Stimulated activated CD4-positive, alpha-beta T cell treated with anti-CD3 and anti-CD28 coated beads, Interleukin-2, amount 100 ng/mL, for 48 hours (primary cell): ENCODE measurements at places on chromosomes 6 and 20.
A peak's percentile ranks its signal among the peaks of the same experiment; 100 is the strongest.

DNA sequence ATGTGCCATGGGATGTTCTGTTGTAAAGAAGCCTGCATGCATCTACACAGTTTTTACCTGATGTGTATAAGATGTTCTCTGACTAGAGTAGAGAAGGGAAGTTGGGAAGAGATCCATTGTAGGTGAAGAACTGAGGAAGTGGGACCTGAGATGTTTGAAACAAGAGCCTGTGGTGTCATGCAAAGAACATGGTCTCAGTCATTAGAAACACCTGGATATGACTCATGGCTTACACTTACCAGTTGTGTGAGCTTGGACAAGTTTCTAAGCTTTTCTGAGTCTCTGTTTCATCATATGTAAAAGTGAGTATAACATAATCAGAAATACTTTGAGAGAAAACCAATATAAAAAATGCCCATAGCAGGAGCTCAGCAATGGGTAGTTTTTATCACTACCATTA lies 51.9 kb upstream of the SEC63 start:
- no peak for DNase-seq

GRCh38 chr20:46463852-46464251 lies 49.5 kb downstream of the ZNF334 start:
- no peak for DNase-seq

GRCh38 chr6:7147051-7147671 lies 39.4 kb downstream of the RREB1 start:
- no peak for DNase-seq

- DNase-seq = no peak
Observed at GRCh38 chr6:84643778-84644177, 120.6 kb downstream of the TBX18 start.

GRCh38 chr6:38353310-38354036 lies 286.3 kb downstream of the BTBD9 start:
- no peak for DNase-seq

GRCh38 chr20:33005908-33006775 lies 1.4 kb upstream of the BPIFB2 start:
- DNase-seq = no peak

GRCh38 chr20:34215711-34216381 lies 25.4 kb upstream of the ASIP start:
- DNase-seq = peak; percentile 48

- DNase-seq = no peak
Observed at GRCh38 chr6:157614026-157614568, 208.9 kb upstream of the SNX9 start.

GRCh38 chr20:17177341-17177740 lies 49.5 kb upstream of the PCSK2 start:
- DNase-seq = no peak

DNA sequence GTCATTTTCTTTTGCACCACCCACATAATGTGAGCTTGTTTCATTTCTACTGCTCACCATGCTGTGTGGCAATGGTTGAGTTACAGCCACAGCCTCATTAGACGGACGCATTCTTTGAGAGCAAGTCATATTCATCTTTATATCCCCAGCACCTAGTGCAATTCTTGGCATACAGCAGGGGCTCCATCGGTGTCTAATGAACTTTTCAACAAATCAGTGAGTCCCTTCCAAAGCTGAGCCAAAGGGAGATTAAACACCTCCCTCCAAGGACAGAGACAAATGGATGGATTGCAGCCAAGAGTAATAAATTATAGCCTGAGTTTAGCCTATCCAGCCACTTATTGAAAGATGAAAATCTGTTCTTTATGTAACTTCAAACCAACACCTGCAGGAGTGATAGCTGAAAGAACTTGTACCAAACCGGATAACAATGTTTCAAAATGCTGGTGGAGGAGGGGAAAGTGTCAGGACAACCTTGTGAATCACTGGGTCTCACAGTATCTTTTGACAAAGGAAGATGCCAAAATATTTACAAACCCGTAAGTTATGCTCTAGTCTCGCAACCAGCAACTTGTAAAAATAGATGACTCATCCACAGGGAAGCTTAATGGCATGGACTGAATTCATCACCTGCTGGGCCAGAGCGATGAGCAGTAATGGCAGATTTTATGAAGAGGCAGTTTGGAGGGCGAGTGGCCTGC lies 139.0 kb downstream of the PXDC1 start:
- DNase-seq = no peak

GRCh38 chr6:35253249-35253648 lies 6.3 kb upstream of the ZNF76 start:
- no peak for DNase-seq

DNA sequence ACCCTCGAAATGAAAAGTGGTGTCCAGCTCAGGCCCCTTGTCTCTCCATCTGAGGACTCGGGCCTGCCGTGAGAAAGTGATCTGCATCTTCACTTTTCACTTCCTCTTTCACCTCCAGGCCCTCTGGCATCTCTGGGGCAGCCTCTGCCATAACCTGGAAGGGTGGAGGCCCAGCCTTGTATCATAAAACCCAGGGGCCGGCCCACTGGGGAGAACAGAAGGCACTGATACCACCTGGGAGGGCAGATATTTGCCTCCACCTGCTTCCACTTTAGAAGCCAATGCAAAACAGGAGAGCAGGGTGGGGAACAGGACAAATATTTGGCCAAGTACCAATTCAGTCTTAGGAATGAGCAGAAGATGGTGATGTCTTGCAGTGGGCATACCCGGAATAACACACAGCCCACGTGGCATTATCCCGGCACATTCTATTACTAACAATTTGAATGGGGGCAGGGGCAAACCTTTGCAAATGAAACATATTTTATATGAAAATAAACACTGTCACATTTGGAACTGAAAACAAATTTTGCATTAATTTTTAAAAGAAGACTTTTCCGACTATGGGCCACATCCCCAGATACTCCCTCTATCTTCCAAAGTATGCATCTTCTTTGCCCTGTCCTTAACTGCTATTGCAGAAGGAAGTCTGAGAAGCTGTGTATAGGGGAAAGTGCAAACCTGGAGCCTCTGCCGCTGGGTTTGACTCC lies 69.2 kb upstream of the TBC1D7 start:
- DNase-seq = no peak

GRCh38 chr6:1613346-1613687 lies 3.6 kb downstream of the FOXC1 start:
- DNase-seq = no peak

- no peak for DNase-seq
Observed at GRCh38 chr6:157728183-157728881, 94.7 kb upstream of the SNX9 start.

- DNase-seq = no peak
Observed at GRCh38 chr6:12522347-12522746, 194.2 kb upstream of the PHACTR1 start.

- DNase-seq = no peak
Observed at GRCh38 chr6:83536647-83537589, 24.6 kb downstream of the PRSS35 start.

GRCh38 chr20:57813509-57814269 lies 103.9 kb upstream of the PMEPA1 start:
- DNase-seq = no peak

DNA sequence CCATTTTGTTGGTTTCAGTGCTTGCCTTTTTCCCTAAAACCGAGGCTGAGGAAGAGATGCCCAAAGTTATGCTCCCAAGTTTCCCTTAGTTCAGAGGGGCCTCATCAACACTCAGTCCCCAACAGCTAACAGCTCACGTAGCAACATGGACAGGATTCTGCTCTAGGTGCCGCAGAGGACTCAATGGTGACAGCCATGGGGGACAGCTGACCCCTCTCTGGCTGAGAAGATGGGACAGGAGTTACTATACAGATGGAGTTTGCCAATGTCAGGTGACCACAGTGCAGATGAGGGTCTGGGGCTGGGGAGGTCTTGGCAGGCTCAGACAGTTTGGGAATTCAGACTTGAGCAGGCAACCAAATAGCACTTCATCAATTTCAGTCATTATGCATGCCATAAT lies 67.3 kb downstream of the NPEPL1 start:
- no peak for DNase-seq

- DNase-seq = no peak
Observed at GRCh38 chr6:119728220-119728750, 378.7 kb upstream of the MAN1A1 start.

DNA sequence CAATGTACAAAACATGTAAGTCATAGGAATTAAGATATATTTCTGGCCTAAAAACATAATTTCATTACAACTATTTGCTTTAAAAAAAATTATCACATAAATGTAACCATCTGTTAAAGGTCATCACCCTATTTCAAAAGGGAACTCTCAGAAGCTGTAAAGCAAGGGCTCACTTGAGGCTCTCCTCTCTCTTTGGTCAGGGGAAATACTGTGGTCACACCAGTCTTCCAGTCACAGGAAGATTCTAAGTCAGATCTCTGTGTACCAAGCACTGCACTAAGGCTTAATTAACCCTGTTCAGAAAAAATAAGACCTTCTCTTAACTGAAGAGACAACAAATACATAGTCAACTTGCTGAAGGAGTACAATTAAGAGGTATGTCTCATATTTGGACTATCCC lies 75.6 kb downstream of the MMS22L start:
- DNase-seq = no peak
